ENCODE measurements at places on chromosomes 13 and 19.

GRCh38 chr13:105602956-105603670 lies 932.3 kb downstream of the EFNB2 start:
- no peak for DNase-seq

- DNase-seq: no peak
These were observed 123.2 kb upstream of the VSTM2B start for GRCh38 chr19:29402563-29402962.

DNA sequence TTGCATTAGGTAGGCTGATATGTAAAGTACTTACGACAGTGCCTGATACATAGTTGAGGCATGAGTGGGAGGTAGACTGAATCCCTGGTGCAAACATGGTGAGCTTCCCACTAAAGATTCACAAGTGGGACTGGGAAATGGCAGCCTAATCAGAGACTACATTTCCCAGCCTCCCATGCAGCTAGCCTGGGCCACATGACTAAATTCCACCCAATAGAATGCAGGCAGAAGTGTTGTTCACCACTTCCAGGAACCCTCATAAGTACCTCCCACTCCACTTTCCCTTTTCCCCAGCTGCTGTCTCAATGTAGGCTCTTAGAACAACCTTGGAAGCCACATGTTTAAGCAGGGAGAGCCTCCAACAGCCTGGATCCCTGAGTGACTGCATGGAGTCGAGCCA lies 104.9 kb downstream of the CACNA1A start:
- DNase-seq: peak; percentile 79

GRCh38 chr13:34886987-34887386 lies 55.1 kb upstream of the NBEA start:
- DNase-seq: peak; percentile 5

DNA sequence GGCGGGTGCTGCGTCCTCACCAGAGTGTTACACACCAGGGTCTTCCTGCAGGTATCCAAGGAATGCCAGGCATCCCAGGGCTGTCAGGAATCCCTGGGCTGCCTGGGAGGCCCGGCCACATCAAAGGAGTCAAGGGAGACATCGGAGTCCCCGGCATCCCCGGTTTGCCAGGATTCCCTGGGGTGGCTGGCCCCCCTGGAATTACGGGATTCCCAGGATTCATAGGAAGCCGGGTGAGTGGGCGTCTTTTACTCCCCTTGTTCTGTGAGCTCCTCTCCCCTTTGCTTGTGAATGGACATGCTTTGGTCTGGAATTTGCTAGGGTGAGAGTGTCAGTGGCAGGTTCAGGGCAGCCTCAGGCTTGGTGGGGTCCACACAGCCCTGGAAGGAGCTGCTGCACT lies 75.9 kb downstream of the RAB20 start:
- no peak for DNase-seq

DNA sequence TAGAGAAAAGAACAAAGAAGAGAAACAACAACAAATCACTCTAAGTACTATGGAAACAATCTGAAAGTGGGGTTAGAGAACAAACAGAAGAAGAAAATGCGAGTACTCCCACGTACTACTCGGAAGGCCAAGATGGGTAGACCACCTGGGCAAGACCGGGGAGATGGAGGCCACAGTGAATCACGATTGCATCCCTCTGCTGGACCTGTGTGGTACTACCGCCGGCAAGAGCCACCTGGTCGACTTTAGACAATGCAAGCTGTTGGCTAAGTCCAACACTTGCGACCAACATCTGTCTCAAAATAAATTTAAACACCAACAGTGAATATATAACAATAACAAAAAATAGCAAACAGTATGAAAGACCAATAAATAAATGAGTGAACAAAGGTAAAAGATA lies 45.5 kb upstream of the ZNF91 start:
- DNase-seq: no peak

DNA sequence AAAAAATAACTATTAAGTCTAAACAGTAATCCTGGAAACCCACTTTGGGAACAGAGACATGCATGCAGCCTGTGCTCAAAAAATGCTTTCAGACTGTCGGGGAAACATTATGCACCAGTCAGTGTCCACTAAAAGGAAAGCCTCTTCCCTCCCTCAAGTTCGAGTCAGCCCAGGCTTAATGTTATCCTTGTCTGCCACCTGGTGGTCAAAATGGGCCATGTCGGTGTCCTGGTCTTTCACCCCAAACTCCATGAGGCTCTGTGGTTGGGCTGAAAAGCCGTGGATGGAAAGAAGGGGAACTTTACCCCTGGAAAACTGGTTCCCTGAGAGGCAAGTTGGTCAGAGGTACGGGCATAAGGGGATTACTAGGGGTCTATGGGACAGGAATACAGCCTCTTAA lies 88.4 kb upstream of the ZNF492 start:
- peak; percentile 14 for DNase-seq

GRCh38 chr13:60035874-60036273 lies 127.9 kb downstream of the DIAPH3 start:
- DNase-seq: no peak

- DNase-seq: no peak
These were observed 405.8 kb downstream of the SPRY2 start for GRCh38 chr13:79935121-79935520.

DNA sequence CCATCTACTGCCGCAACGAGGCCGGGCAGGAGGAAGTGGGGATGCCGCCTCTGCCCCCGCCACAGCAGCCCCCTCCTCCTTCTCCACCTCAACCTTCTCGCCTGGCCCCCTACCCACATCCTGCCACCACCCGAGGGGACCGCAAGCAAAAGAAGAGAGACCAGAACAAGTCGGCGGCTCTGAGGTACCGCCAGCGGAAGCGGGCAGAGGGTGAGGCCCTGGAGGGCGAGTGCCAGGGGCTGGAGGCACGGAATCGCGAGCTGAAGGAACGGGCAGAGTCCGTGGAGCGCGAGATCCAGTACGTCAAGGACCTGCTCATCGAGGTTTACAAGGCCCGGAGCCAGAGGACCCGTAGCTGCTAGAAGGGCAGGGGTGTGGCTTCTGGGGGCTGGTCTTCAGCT lies 3.4 kb upstream of the NUP62 start:
- DNase-seq: no peak

DNA sequence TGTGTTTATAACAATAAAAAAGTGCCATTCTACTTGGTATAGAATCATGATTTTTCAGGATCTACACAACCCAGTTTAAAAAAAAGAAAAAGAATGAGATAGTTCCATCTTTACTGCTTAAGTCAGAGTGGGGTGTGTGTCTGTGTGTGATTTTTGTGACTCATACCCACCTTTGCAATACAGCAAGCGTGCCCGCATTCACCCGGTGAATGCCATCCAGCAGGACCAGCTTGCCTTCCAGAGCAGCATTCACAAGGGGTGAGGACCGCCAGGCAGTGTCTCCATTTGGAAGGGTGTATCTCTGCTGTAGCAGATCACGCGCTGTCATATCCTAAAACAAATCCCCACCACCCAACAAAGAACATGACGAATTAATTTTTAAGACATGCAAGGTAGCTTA lies 127.7 kb downstream of the VWA8 start:
- no peak for DNase-seq

DNA sequence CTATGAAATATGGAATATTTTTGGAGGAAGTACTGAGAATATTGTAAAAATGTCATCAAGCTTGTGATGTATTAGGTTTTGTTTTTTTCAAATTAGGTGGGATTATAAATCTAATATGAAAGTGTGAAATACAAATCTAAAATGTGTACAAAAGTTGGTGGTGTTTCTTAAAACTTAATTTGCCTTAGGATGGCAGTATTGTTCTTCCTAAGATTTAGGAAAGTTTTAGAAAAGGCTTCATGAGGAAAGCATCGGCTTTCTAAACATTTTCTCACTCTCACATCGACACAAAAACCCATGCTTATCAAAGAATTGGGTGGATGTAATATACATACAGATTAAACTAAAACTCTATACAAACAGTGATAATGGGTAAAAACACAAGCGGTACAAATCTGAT lies 972.0 kb upstream of the PCDH20 start:
- peak; percentile 8 for DNase-seq

GRCh38 chr13:28522871-28523270 lies 27.9 kb upstream of the FLT1 start:
- DNase-seq: no peak

- DNase-seq: no peak
These were observed 103.3 kb upstream of the ZNF507 start for GRCh38 chr19:32241932-32242710.

DNA sequence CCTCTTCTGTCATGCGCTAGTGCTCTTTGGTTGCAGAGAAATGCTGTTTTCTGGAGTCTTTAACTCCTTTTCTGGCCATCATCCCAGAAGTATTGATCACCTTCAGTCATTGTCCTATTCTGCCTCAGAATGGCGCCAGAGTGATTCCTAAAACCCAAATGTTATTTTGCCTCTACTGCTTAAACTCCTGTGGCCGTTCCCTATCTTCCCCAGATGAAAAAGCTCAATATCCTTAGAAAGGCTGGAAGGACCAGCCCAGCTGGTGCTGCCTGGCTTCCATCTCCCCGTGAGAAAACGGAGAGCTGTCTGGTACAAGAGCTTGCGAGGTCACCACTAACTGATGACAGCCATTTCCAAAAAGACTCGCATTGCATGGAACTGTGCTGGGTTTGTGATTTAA lies 179.1 kb downstream of the RBM26 start:
- DNase-seq: no peak

- DNase-seq: no peak
These were observed 1432.3 kb upstream of the SPRY2 start for GRCh38 chr13:81773263-81773662.

DNA sequence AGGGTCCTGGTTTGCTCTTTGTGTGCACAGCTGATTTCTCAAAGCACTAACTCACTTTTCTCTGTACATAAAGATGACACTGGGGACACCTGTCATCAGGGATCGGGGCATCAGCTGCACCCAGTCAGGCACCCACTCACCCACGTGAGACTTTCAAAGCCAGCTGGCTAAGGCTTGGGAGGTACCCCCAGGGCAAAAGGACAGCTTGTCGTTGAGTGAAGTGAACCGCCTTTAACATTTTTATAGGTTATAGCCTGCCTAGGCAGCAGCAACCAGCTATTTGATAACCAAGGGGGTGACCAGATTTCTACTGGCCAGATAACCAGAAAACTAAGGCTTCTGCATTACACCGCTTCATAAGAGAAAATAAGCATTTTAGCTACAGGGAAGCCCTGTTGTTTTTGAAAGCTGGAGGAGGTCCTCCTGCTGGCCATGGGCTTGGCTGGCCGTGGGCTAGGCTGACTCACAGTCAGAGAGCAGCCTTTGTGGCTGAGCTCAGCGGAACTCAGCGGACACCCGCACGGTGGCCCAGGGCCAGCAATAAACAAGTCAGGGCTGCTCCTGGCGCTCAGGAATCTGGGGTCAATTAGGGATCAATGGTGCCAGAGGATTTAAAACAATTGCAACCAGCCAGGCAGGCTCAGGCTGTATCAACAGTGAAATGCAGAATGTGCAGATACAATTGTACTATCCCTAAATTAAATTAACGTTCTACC lies 57.1 kb downstream of the ALOX5AP start:
- DNase-seq: peak; percentile 94

- no peak for DNase-seq
These were observed 14.9 kb downstream of the ZIC5 start for GRCh38 chr13:99956473-99957349.

DNA sequence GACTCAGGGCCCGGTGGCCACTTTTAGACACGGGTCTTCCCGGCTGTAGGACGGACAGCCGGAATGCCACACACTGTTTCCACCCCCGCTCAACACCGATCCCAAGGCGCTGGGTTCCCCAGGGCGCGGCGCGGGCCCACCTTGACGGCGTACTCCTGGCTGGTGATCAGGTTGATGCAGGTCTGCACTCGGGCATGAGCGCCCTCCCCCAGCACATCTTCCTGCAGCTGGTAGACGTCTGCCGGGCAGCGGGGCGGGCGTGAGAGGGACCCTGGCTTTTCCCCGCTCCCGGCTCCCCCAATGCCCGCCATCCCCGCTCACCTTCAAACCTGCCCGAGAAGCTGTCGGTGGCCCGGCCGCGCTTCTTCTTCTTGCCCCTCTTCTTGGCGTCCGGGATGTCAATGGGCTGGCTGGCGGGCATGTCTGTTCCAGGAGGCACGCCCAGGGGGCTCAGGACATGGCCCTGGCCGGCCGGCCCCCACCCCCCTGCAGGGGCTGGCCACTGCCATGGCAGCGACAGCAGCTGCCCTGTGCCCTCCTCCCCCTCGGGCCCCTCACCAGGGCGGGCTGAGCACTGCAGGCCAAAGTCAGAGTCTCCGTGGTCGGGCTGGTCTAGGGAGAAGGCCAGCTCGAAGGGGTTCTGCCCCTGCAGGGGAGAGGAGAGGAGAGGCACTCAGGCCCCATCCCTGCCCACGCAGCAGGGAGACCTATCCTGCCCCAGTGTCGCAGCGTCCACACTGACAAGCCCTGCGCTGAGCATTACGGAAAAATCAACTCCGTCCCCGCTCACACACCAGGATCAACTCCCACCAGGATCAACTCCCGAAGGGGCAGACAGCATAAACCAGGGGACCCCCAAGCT lies 4.8 kb downstream of the MKNK2 start:
- DNase-seq: no peak

DNA sequence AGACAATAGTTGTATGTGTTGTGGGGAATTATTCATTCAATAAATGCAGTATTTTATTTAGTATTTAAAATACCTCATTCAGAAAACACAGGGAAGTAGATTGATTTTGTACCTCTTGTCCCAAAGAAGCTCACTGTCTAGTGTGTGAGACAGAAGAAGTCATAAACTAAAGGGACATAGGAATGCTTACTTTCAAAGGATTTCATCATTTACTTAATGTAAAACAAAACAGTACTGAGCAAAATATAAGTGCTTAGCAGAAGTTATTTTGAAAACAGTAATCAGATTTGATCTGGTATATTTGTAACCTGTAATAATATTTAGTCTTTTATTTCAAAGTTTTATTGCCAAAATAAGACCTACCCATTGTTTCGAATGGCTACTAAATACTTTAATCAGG lies 117.9 kb downstream of the TDRD3 start:
- DNase-seq: no peak

GRCh38 chr13:32001154-32001768 lies 30.3 kb upstream of the FRY start:
- peak; percentile 58 for DNase-seq

- peak; percentile 2 for DNase-seq
These were observed 318.8 kb downstream of the SHISA2 start for GRCh38 chr13:25733001-25733491.

GRCh38 chr19:2912306-2912705 lies 11.6 kb downstream of the ZNF57 start:
- no peak for DNase-seq

- no peak for DNase-seq
These were observed at the start of gene CPB2 for GRCh38 chr13:46104868-46105267. TSS of gene CPB2 (minus strand) at chr13:46105033. CDS start at chr13:46105009, 24 bp downstream.

DNA sequence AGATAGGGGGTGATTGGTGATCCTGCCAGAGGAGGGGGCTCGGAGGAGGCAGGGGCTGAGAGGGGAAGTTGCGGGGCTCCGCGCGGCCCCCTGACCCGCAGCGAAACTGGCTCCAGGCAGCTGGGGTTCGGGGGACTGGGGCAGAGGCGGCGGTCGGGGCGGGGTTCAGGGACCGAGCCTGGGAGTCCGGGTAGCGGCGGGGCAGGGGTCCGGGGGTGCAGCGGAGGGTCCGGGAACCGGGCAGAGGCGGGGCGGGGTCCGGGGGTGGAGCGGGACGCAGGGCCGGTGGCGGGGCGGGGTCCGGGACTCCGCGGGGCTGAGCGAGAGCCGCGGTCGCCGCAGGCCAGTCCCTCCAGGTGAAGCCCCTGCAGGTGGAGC lies 1.2 kb downstream of the MADCAM1 start:
- no peak for DNase-seq

- no peak for DNase-seq
These were observed 15.4 kb downstream of the DNASE2 start for GRCh38 chr19:12865746-12866415.

- peak; percentile 44 for DNase-seq
These were observed 979 bp downstream of the AKAP8 start for GRCh38 chr19:15378534-15379082.

GRCh38 chr19:558770-559439 lies 13.5 kb upstream of the BSG start:
- DNase-seq: no peak

GRCh38 chr19:2157452-2157851 lies 6.1 kb upstream of the AP3D1 start:
- DNase-seq: no peak
